NCI-H1436 (cell line): ENCODE measurements at places on chromosomes 5 and 9.

GRCh38 chr5:149764086-149764485, 34.0 kb downstream of the PPARGC1B start:
- DNase-seq, result no peak

DNA sequence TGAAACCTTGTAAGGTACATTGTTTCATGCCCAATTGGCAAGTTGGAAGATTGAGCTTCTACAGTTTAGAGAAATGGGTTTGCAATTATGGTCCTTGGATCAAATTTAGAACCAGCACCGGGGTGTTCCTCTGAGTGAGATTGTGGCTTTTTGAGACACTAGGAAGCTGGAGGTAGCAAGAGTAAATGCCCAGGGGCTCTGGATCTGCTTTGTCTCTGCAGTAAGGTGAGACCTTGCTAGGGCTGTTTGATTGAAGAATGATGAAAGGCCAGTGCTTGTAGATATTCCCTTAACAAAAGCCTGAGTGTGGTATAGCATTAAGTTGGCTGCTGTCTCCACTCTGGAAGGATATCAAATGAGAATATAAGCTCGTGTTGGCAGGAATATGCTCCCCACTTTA, 36.0 kb downstream of the WWC1 start:
- DNase-seq, result no peak

- DNase-seq, result no peak
These were observed 150.4 kb downstream of the FSTL4 start for GRCh38 chr5:133461796-133462516.

DNA sequence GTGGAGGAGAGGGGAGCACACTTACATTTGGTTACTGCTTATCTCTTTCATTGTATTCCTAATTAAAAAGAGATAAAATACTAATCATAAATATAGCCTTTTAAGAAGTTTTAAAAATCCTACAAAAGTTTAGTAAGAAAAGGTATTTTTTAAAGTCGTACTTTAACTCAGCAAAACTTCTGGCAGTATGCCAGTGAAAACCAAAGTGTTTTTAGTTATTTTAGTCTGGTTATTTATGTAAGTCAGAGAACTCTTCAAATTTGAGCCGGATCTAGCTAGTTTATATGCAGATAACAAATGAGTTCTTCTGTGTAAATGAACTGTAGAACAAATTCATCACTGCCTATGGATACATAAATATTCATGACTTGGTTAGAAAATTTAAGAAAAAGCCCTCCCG, 36.5 kb upstream of the ANKDD1B start:
- DNase-seq, result no peak

GRCh38 chr5:150138551-150139265, 16.9 kb downstream of the PDGFRB start:
- DNase-seq, result no peak

- DNase-seq, result no peak
These were observed 87.5 kb upstream of the CDH9 start for GRCh38 chr5:27125856-27126255.

DNA sequence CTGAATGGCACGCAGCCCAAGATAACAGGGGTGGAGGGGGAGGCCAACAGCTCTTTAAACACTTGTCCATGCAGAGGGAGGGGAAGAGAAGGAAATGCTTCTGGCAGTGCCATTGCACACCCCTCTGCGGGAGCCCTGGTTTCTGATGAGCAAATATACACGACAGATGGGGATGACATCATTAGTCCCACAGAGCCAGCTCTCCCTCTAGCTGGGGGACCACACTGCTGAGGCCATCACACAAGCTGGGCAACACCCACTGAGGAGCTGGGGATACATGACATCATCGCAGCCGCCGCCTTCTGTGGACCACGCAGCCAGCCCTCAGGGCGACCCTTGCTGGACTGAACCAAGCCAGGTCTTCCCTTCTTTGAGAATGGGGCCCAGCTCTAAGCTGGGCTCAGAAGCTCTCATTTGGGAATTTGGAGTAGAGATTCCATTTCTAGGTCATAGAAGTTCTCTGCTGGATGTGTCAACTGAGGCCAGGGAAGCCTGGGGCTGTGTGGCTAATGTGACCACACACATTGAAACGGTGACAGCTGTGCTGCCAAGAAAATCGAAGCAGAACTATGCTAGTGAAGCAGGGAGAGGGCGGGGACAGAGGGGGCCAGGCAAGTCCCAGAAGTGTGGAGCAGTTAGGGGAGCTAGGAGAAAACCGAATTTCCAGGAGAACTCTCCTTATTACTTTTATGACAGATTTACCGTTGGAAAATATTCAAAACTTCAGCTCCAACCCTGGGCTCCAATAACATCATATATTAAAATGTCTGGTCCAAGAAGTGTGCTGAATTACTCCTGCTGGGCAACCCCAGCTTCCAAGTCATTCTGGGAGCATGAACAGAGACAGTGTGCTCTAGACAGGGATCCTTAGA, 79.5 kb downstream of the PRRT1B start:
- no peak for DNase-seq

DNA sequence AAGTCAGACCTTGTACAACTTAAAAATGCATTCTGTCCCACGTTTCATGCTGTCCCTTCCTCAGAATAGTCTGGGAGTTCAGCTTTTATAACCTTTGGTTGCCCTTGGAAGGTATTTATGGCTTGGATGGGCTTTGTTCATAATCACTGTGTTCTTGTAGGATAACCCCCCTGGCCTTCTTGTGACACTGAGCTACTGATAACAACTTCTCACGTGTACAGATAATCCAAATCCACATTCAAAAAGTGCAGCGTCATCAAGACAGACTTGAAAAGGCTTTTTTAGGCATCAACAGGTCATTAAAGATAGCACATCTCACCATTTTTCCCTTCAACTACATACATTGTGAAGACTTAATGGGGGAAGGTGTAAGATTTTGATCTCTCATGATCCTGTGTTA, 42.0 kb downstream of the SLC1A3 start:
- no peak for DNase-seq

- no peak for DNase-seq
These were observed 257.5 kb downstream of the HSPA4 start for GRCh38 chr5:133309166-133309795.

DNA sequence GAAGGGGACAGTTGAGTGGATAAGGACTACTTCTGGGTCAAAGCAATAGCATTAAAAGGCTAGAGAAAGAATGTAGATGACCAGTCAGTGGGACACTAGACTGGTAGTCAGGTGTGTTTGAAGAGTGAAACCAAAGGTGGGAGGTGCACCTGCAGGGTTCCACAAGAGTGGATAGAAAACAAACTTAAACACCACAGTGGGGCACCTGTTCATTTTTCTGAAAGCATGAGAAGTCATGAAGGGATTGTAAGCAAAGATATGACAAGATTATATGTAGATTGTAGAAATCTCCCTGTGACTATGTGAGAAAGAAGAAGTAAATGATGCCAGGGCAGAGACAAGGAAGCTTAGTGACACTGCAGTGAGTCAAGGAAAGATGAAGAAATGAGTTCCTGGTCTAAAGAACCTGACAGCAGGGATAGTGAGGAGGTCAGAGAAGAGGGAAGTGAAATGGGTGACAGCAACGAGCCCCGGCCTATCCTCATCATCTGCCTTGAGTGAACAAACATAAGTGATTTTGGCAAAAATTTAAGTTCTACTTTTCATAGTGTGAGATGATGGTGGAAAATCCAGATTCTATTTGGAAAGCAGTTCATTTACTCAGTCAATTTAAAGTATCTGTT, 296.9 kb downstream of the TLE4 start:
- DNase-seq, result no peak

GRCh38 chr5:145958436-145958835, 22.1 kb downstream of the SH3RF2 start:
- DNase-seq, result no peak

GRCh38 chr5:177312649-177313181, 1.0 kb upstream of the MXD3 start:
- no peak for DNase-seq

DNA sequence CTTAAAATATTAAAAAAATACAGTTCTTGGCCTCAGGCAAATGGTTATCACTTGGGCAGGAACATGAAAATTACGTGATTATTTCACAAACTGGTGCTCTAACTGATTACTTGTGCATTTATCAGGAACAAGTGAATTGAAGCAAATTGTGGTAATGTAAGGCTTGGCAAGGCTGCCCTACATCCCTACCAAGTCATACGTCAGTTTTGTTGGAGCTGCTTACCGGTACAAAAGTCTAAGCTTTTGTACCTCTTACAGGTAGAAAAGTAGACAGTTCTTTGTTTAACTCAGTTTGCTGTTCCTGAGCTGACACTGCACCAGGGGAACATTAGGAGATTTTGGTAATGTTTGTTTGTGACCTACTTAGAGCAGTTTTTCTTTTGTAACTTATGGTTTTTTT, 2.2 kb downstream of the G3BP1 start:
- no peak for DNase-seq

DNA sequence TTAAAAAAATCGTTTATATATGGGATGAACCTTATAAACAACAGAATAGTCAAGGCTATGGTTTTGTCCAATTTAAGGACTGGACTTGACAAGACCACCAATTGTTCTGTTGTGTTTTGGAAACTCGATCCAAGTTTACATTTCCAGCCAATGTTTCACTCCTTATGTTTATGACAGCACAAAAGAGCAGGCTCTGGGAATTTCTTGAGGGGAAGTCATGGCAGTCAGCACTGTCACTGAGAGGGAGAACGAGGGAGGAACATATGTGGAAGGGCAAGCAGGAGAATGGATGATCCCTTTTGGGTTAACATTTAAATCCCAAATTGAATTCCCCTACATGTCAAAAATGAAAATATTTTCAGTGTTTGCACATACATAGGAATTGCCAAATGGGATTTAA, 292.5 kb downstream of the MARCHF11 start:
- no peak for DNase-seq
